ENCODE measurements at places on chromosomes 6 and 20. TPM values are rescaled to one million over a fixed set of nuclear protein-coding genes. Genes with fewer than 3 reads are reported as not detected.

- no peak for DNase-seq
Measured at GRCh38 chr20:18858816-18859215, 45.2 kb downstream of the SCP2D1 start.

GRCh38 chr6:67896476-67896875 is 738.6 kb upstream of the ADGRB3 start:
- no peak for DNase-seq

Gene PRL
- not detected for total RNA-seq

Gene GSTA1
- 387 TPM for total RNA-seq

- DNase-seq, result no peak
Measured at GRCh38 chr6:110269623-110270022, 88.5 kb downstream of the METTL24 start.

GRCh38 chr6:121664158-121664557 is 228.7 kb downstream of the GJA1 start:
- no peak for DNase-seq

- no peak for DNase-seq
Measured at GRCh38 chr6:154503658-154504057, 6.8 kb downstream of the CNKSR3 start.

- DNase-seq, result no peak
Measured at GRCh38 chr6:74073999-74074398, 378.0 kb downstream of the CD109 start.

Gene SLC17A2
- not detected for total RNA-seq

- DNase-seq, result no peak
Measured at GRCh38 chr6:10441004-10441654, 26.3 kb upstream of the TFAP2A start.

DNA sequence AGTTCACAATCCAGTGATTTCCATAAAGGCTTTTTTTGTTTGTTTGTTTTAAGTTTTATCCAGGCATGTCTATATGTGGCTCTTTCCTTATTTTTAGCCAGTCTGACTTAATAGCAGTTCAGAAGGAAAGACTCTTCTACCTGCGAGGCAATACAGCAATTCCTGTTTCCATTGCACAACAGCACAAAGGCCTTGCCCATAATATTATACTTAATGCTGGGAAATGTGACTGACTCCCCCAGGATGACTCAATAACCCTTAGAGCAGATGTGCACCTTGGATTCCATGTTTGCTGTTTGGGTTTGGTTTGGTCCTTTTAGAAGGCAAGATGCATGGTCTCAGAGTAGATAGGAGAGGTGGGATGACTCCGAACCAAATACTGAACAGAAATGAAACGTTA is 184.1 kb downstream of the MTFR2 start:
- DNase-seq, result no peak

- DNase-seq, result no peak
Measured at GRCh38 chr6:57342148-57342669, 24.8 kb downstream of the PRIM2 start.

DNA sequence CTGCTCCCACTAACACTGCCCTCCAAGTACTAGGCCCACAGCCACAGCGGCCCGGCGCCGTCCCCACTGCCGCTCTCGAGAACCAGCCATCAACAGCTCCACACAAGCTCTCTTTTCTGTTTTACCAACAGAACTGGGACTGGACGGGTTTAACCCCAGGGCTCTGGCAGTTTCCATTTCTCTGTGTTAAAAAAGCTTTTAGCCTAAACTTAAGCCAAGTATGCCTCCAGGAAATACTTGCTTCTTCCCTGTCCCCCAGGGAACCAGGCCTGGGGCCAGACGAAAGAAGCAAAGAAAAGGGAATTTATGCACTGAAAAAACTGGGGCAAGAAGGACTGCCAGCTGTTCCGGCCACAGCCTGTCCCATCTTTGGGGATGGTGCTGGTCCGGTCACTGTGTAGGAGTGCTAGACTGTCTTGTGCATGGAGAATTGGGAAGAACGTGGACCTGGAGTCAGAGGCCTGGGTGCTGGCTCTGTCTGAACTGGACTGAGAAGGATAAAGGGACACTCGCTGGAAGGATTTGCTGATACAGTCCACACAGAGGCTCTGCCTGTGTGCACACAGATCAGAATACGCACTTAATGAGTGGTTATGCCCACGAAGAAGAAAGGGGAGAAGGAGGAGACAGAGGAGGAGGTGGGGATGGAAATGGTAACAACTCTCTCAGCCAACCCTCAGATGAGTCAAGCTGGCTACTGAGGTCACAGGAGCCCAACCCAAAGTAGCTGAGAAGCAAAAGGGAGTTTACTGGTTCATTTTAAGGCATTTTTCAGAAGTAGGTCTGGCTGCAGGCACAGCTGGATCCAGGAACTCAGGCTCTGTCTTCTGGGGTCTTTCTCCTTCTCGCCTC is 254.4 kb upstream of the PMEPA1 start:
- no peak for DNase-seq

Gene ABCF1
- total RNA-seq, result 328 TPM

Gene COL20A1
- not detected for total RNA-seq

Gene SALL4
- total RNA-seq, result not detected

DNA sequence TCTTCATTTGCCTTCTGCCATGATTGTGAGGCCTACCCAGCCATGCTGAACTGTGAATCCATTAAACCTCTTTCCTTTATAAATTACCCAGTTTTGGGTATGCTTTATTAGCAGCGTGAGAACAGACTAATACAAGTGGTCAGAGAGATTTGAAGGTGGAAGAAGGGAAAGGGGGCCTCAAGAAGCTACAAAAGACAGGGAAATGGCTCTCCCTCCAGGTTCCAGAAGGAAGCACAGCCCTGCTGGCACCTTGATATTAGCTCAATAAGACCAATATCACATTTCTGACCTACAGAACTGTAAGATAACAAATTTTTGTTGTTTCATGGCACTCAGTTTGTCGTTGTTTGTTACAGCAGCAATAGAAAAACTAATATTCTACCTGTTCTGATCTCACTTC is 536.5 kb upstream of the MARCKS start:
- no peak for DNase-seq

Gene ARFGEF3
- 11.6 TPM for total RNA-seq

GRCh38 chr20:24762791-24763350 is 186.2 kb upstream of the CST7 start:
- no peak for DNase-seq

Gene PFDN4
- 32.6 TPM for total RNA-seq

Gene FAM184A
- 11.9 TPM for total RNA-seq

DNA sequence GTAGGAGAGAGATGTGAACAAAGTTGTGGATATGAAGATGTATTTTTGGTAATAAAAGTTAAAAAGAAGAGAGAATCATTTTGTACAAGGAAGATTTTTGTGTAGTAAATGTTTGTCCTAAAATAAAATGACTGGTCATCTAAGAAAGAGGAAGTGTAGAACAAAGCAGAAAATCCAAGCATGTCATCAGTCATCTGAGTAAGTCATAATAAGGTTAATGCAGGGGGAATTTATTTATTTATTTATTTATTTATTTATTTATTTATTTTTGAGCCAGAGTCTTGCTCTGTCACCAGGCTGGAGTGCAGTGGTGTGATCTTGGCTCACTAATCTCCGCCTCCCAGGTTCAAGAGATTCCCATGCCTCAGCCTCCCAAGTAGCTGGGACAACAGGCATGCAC is 15.7 kb upstream of the CGA start:
- DNase-seq, result no peak

GRCh38 chr6:124443541-124443940 is 518.7 kb upstream of the RNF217 start:
- no peak for DNase-seq

GRCh38 chr6:170230520-170231292 is 60.2 kb downstream of the DLL1 start:
- DNase-seq, result no peak

Gene RBPJL
- total RNA-seq, result not detected

Gene PHACTR3
- total RNA-seq, result 14.9 TPM

- DNase-seq, result no peak
Measured at GRCh38 chr20:36908603-36909002, 32.7 kb downstream of the TLDC2 start.

Gene EFCAB8
- 0.83 TPM for total RNA-seq

DNA sequence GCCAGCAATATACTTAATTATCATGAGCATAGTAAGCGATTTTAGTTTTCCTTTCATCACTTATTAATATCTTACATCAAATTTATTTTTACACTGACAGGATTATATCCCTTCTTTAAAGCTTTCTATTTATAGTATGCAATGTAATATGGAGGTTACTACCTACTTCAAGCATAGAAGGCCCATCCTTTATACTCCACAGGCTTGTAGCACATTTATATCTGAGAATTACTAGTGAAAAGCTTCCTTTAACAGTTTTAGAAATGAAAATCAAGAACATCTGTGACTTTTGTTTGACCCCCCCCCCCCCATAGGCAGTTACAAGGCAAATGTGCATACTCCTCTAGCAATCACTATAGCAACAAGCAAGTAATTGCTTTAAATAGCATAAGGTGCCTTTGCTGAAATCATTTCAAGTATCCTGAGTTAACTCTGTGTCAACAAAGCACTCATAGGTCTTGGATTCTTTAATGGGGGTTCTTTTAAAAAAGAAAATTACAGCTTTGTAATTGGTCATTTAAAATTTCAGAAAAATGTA is 917.7 kb downstream of the PHF3 start:
- no peak for DNase-seq

All from Peyer's patch (tissue), 4 donors.